Hepatocyte (in vitro differentiated cells): ENCODE measurements at places on chromosomes 2 and 18. TPM values are rescaled to one million over a fixed set of nuclear protein-coding genes. Genes with fewer than 3 reads are reported as not detected.

Gene IL18RAP
- total RNA-seq, result 0.40 and 0.80 TPM in 2 replicates

Gene C2orf66
- 0.07 TPM in 1 of 2 replicates, not detected in the other for total RNA-seq

Gene ALPP
- total RNA-seq, result 6.5 and 8.7 TPM in 2 replicates

Gene CFAP65
- total RNA-seq, result 0.03 and 0.12 TPM in 2 replicates

Gene TRAF3IP1
- 9.0 and 9.7 TPM in 2 replicates for total RNA-seq

Gene FAM161A
- total RNA-seq, result 3.7 and 6.5 TPM in 2 replicates

Gene REG1B
- total RNA-seq, result not detected in 2 replicates

Gene VSNL1
- total RNA-seq, result 9.4 and 12.1 TPM in 2 replicates

Gene ZBTB7C
- total RNA-seq, result 1.0 and 2.0 TPM in 2 replicates

Gene CD302
- total RNA-seq, result 25.2 and 26.0 TPM in 2 replicates

Gene TUBA4B
- total RNA-seq, result 0.13 TPM in 1 of 2 replicates, not detected in the other

Gene GAL3ST2
- 0.20 and 0.53 TPM in 2 replicates for total RNA-seq

Gene ZAP70
- 0.80 and 1.4 TPM in 2 replicates for total RNA-seq

Gene TTC27
- total RNA-seq, result 10.7 and 20.6 TPM in 2 replicates

Gene SPATA3
- total RNA-seq, result not detected in 2 replicates

Gene CRYBA2
- total RNA-seq, result 0.90 TPM in 1 of 2 replicates, not detected in the other

Gene SERPINB10
- total RNA-seq, result 0.93 TPM in 1 of 2 replicates, not detected in the other

Gene SCG2
- total RNA-seq, result 14.0 and 14.2 TPM in 2 replicates

Gene HOXD12
- 17.9 and 29.0 TPM in 2 replicates for total RNA-seq
